Putamen (tissue), 1 donor: ENCODE measurements at places on chromosomes 2 and 18.

GRCh38 chr2:75495862-75496261 lies 64.9 kb downstream of the EVA1A start:
- DNase-seq, result no peak

GRCh38 chr18:55743736-55744135 lies 155.7 kb upstream of the TCF4 start:
- no peak for DNase-seq

DNA sequence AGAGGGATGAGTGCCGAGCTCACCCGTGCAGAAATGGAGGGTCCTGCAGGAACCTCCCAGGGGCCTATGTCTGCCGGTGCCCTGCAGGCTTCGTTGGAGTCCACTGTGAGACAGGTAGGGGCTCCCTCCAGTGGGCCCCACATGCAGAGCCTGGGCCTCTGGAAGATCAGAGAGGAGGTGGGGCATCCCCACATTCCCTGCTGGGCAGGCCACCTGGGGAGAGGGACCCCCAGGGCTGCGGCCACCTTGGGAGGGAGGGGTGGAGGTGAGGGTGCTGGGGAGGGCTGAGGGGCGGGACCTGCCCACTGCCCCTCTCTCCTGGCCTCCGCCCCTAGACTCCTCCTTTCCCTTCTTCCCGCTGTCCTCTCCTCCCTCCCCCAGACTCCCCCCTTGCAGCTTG lies 38.5 kb downstream of the MTERF4 start:
- DNase-seq, result no peak

DNA sequence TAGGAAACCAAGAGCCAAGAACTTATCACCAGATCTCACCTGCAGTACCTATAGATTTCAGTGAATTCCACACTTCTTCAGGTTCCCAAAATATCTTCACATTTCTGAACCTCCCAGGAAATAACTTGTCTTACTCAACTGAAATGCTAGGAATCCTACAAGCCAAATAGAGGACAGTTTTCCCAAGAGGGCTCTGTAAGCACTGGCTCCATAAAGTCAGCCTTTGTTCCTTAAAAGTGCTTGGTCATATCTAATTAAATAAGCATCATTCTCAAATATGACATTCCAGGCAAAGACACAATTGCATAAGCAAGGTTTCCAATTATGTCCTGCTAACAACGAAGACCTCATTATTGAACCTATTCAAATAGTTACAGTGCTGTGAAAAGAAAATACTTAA lies 154.6 kb upstream of the MGAT5 start:
- no peak for DNase-seq

- DNase-seq, result no peak
These were observed 7.8 kb downstream of the SOX11 start for GRCh38 chr2:5699963-5700362.

DNA sequence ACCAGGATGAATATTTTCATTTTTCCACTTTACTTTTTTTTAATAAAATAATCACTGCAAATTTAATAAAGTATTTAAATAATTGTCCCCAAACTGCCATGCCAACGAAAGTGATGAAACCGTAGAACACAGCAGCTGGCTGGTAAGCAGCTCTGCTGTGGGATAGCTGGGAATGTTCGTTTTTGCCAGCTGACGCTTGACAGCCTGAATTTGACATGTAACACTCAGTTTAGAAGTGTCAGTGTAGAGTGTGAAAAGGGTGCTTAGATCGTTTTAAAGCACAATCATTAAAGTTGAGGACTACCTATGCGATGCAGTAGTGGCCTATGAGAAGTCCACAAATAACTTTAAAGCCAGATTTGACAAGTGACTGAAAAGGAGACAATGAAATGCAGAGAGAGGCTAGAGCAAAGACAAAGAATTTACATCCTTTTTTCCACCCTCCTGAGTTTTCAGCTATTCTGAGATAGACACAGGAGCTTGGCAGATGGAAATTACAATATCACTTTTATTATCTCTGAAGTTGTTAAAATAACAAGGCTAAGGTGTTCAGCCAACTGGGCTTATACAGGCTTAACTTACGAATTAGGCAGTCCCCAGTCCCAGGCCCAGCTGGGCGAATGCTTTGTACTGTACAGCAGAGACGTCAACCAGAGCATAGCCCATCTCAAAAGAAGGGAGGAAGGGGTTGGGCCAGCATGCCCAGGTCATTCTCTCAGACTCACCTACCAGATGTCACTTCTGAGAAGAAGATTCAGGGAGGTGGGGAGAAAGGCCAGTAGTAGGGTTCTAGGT lies 31.9 kb upstream of the SLC1A4 start:
- DNase-seq, result no peak

- DNase-seq, result no peak
These were observed 9.9 kb downstream of the CNTNAP5 start for GRCh38 chr2:124035001-124035400.

- DNase-seq, result no peak
These were observed 104.2 kb downstream of the ZNF521 start for GRCh38 chr18:25247725-25248124.

GRCh38 chr2:10383960-10384734 lies 64.0 kb downstream of the ODC1 start:
- DNase-seq, result no peak

- no peak for DNase-seq
These were observed 117.5 kb upstream of the CCDC68 start for GRCh38 chr18:55076643-55077218.

DNA sequence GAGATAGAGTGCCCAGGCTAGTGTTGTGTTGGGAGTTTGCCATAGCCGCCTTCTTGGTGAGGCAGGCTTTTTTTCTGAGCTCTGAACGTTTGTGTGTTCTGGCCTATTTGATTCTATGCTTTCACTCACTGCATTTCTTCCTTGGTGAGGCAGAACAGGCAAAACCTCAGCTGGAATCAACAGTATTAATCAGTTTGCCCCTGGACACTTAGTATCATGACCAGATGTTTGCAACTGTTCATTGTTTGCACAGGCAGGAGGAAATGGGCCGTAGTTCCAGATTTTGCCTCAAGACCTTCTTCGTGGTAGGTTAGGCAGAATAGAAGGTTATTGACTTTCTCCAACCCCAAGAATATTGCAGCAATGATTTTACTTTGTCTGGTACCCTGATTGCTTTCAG lies 218.1 kb upstream of the RASGRP3 start:
- DNase-seq, result no peak

GRCh38 chr2:85129861-85130260 lies 3.3 kb upstream of the TCF7L1 start:
- no peak for DNase-seq

GRCh38 chr18:35117951-35118411 lies 76.8 kb downstream of the MAPRE2 start:
- DNase-seq, result peak; percentile 63

- no peak for DNase-seq
These were observed 55.5 kb downstream of the PRELID3A start for GRCh38 chr18:12463191-12463590.

GRCh38 chr2:57886161-57886786 lies 160.3 kb upstream of the VRK2 start:
- DNase-seq, result no peak

GRCh38 chr2:238635647-238636051 lies 208.9 kb downstream of the ASB1 start:
- DNase-seq, result no peak

GRCh38 chr18:11323359-11323819 lies 174.0 kb upstream of the PIEZO2 start:
- DNase-seq, result no peak

- DNase-seq, result peak; percentile 86
These were observed at the start of gene ERCC3 for GRCh38 chr2:127293748-127294562. Gene ERCC3 (minus strand): TSS chr2:127294144. CDS start chr2:127294081, 63 bp downstream.

GRCh38 chr2:100418406-100418962 lies 1.0 kb upstream of the CHST10 start:
- no peak for DNase-seq

GRCh38 chr2:22673529-22673928 lies 711.5 kb upstream of the KLHL29 start:
- DNase-seq, result no peak

- no peak for DNase-seq
These were observed 46.8 kb upstream of the RIOK3 start for GRCh38 chr18:23406271-23406787.

DNA sequence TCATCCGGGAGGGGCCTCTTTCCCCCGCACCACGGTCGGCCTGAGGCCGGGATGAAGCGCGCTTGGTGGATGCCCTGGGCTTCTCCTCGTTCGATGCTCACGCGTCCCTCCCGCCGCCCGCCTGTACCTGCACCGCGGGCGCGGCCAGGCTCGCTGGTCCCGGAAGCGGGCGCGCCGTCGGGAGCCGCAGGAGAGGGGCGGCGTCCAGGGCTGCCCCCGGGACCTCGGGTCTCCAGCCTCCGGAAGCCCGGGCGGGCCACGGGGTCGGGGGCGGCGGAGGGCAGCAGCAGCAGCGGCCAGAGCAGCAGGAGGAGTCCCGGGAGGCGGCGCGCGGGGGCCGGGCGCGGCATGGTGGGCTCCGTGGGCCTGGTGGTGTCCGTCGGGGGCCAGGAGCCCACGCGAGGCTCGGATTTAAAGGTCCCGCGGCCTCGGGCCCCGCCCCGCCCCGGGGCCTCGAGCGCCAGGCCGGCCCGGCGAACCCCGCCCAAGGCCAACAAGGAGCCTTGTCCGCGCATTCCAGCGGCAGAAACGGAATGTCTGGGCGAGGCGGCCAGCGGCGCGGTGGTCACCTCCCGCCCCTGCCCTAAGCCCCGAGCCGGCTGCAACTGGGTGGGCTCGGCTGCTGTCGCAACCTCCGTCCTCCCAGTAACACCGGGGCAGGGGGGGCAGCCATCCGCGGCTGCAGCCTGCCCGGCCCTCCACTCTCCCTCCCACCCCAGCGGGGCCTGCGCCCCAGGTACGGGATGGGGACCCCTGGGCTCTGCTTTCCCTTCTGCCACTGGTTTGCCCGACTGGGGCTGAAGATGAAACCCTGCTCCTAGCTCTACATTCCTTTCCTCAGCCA lies at the start of gene MATN3:
MATN3 (minus strand) TSS at position 387 of the 844 bp plus-strand sequence; CDS start at position 350, 37 bp downstream.
- DNase-seq, result no peak

- DNase-seq, result no peak
These were observed 134.1 kb downstream of the FAM210A start for GRCh38 chr18:13592246-13592645.

GRCh38 chr2:162782138-162782537 lies 56.4 kb downstream of the KCNH7 start:
- DNase-seq, result no peak

GRCh38 chr2:201343559-201343958 lies 13.6 kb downstream of the FLACC1 start:
- DNase-seq, result peak; percentile 4

DNA sequence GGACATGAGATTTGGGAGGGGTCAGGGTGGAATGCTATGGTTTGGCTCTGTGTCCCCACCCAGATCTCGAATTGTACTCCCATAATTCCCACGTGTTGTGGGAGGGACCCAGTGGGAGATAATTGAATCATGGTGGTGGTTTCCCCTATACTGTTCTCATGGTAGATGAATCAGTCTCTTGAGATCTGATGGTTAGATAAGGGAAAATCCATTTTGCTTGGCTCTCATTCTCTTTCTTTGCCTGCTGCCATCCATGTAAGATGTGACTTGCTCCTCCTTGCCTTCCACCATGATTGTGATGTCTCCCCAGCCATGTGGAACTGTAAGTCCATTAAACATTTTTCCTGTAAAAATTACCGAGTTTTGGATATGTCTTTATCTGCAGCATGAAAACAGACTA lies 80.9 kb upstream of the GALNT5 start:
- DNase-seq, result no peak
